ENCODE measurements at places on chromosomes 3 and 15.

DNA sequence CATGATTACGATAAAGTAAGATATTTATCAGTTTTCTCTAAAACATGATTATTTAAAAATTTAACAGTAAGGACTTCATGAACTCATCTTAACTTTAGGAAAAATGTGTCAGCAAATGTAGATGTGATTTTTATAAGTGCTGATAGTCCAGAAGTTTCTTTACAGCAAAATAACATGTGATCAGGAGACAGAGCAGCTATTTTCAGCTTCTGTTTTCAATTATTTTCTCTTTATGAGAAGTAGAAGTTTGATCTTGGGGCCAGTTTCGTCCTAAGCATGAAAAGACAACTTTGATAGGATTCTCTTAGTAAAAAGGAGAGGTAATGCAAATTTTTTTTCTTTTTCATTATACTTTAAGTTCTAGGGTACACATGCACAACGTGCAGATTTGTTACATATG is 96.5 kb upstream of the TSPAN3 start:
- DNase-seq, result no peak

- DNase-seq, result no peak
These were observed 10.9 kb upstream of the RFT1 start for GRCh38 chr3:53140847-53141845.

DNA sequence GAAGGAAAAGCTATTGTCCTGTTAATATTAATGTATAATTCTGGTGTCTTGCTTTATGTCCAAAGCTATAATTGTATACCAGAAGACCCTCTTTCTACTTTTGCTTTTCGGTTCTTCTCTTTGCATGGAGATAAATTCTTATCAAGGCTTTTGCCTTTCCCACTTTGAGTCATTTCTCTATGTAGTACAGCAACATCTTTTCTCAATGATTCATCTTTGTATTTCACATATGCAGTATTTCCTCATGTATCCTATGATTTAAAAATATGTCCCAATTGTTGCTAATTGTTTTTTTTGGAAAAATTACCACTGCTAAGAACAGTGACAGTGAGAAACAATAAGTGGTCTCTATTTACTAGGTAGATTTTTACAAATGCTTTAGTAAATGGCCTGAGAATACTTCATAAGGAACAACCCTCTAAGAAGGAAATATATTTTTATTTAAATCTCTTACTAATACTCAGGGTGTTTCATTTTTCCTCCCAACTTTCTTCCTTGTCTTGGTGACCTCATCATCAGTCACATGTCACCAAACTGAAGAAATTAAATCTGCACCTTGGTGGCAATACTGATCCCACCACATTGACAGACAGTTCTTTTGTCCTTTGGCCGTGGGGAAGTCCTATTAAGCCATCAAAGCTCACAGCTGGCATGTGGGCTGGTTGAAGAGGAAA is 290.6 kb downstream of the SATB1 start:
- DNase-seq, result no peak

DNA sequence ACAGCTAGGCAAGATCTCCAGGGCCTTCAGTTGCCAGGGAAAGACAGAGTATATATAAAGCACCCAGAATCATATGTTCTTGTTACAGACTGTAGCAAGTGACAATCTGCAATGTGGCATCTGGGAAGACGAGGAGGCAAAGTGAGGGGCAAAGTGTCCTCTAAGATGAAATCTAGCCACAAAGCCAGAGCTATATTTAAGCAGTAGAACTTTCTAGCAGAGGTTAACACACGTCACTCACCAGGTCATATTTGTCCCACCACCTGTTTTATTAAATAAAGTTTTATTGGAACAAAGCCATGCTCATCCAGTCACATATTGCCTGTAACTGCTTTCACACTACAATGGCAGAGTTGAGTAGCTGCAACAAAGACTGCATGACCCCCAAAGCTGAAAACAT is 51.5 kb downstream of the PDZRN3 start:
- no peak for DNase-seq

GRCh38 chr3:119628390-119628789 is 30.7 kb downstream of the PLA1A start:
- DNase-seq, result no peak

- DNase-seq, result no peak
These were observed 2.0 kb upstream of the CEMIP start for GRCh38 chr15:80777137-80777536.

GRCh38 chr3:43120937-43121336 is 15.1 kb upstream of the POMGNT2 start:
- no peak for DNase-seq

GRCh38 chr15:66906668-66907614 is 158.5 kb upstream of the SMAD3 start:
- DNase-seq, result peak; percentile 43

DNA sequence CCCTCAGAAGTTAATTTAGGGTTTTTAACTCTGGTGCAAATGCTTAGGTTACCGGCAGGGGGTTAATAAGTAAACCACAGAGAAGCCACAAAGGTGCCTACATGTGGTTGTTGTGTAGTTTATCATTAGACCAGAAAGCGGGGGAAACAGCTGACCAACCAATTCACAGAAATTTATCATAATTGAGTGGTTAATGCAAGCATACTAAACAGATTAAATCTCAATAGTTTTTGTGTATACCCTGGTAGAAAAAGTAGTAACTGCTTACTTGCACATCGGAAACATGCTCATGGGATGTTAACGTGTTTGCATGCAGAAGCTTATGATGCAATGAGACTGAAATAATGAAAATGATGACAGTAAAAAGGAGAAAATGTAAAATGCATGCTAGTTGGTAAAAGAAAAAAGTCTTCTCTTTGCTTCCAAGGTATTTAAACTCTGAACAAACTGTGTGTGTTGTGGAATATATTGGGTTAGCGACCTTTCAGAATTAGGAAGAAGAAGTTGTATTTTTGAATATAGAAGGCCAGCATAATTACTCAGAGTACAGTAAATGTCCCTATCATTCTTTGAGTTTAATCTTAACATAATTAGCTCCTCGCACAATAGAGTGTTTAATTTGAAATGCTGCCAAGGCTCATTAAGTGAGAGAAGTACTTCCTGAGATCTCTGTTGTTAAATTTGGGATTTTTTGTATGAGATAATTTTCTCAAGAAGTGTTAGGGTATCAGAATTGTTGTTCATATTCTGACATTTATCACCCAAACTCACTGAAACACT is 316.2 kb downstream of the PTPRG start:
- DNase-seq, result no peak

- DNase-seq, result no peak
These were observed 60.7 kb downstream of the PDZRN3 start for GRCh38 chr3:73563896-73564582.

GRCh38 chr3:151402349-151402748 is 17.8 kb upstream of the P2RY12 start:
- DNase-seq, result no peak

- no peak for DNase-seq
These were observed 9.1 kb downstream of the LINS1 start for GRCh38 chr15:100592898-100593297.

DNA sequence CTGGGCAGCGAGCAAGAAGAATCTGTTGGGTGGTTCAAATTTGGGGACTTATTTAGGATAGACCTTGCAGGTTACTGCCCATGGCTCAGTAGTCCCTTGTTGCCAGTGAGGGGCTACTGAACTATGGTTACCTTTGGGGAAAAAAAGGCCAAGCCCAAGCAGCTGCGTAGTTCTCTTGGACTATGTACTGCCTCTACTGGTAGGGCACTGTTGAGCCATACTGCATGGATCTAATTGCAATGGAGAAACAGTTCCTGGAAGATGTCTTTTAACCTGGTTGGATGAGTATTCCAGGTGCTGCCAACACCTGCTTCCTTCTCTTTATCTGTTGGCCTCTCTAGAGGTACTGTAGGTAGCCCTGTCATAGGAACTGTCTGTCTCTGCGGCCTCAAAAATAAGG is 671.9 kb upstream of the CBLB start:
- no peak for DNase-seq

- DNase-seq, result no peak
These were observed 568.9 kb downstream of the EDEM1 start for GRCh38 chr3:5756443-5756842.

GRCh38 chr3:116200956-116201690 is 244.2 kb downstream of the LSAMP start:
- DNase-seq, result no peak

DNA sequence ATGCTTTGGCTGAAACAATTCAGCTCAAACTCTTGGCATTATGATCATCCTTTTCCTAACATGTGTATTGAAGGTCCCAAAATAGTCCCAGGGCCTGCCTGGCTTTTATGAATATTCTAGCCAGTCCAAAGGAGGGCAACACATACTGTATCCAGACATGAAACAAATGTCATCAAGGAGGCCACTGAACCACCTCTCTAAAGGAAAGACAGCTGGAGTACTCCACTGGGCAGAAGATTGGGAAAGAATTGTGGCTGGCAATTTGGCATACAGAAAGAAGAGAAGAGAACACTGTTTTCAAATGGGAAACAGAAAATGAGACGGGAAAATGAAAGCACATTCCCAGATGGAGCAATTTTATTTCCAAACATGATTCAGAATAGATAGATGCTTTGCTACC is 80.6 kb downstream of the NCEH1 start:
- DNase-seq, result no peak

GRCh38 chr15:88710027-88710715 is 71.4 kb downstream of the ISG20 start:
- DNase-seq, result no peak

- no peak for DNase-seq
These were observed 275.5 kb downstream of the PDCD6IP start for GRCh38 chr3:34073961-34074360.

DNA sequence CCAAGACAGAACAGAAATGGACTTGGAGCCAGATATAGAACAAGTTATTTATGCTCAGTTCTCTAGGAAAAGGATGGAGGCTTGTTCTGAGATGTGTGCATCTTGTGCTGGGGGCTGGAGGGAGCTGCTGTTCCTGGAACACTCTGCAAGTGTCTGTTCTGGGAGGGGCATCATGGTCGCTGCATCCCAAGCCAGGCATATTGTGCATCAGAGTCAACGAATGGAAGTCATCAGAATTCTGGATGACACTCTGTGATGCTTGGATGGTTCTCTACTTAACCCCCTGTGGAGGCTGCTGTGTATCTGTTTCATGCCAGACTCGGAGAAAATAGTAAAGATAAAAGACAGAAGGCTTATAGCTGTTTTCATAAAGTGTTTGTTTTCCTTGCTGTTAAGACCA is 34.7 kb downstream of the RPL22L1 start:
- DNase-seq, result no peak

DNA sequence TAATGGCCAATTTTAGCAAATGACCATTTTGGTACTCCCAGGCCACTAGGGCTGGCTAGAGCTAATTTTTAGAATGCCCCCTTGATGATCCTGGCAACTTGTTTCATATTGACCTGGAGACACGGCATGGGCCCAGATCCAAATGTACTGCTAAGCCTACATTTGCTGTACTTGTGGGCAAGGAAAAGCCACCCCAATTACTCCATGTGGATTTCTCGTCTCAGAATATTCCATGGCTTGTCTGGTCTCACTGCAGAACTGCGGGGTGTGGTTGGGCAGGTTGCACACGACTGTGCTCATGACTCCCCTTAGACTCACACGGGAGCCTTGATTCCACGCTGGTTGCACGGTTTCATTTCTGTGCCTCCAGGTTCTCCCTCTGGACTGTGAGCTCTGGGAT is 140.9 kb downstream of the RPLP1 start:
- no peak for DNase-seq

DNA sequence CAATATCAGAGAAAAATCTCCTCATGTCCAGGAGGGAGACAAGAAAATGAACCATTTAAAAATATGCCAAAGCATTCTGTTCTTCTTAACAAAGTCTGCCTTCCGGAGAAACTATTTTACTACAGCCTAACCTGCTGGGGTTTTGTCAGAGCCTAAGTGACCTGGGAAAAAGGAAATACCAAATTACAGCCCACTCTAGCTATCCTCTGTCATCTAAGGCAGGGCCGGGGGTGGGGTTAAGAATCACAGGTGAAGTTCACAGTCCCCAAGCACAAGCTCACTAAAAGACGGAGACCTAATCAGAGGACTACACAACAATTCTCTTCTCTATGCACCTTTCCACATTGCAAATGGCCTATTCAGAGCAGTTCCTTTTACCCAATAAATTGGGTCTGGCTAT is 116.6 kb downstream of the TRIM42 start:
- no peak for DNase-seq

All from islet precursor cell (in vitro differentiated cells).